ENCODE measurements at places on chromosomes 1 and 21.
A peak's percentile ranks its signal among the peaks of the same experiment; 100 is the strongest.

- DNase-seq = no peak
These were observed 55.3 kb upstream of the COL6A1 start for GRCh38 chr21:45926281-45926680.

DNA sequence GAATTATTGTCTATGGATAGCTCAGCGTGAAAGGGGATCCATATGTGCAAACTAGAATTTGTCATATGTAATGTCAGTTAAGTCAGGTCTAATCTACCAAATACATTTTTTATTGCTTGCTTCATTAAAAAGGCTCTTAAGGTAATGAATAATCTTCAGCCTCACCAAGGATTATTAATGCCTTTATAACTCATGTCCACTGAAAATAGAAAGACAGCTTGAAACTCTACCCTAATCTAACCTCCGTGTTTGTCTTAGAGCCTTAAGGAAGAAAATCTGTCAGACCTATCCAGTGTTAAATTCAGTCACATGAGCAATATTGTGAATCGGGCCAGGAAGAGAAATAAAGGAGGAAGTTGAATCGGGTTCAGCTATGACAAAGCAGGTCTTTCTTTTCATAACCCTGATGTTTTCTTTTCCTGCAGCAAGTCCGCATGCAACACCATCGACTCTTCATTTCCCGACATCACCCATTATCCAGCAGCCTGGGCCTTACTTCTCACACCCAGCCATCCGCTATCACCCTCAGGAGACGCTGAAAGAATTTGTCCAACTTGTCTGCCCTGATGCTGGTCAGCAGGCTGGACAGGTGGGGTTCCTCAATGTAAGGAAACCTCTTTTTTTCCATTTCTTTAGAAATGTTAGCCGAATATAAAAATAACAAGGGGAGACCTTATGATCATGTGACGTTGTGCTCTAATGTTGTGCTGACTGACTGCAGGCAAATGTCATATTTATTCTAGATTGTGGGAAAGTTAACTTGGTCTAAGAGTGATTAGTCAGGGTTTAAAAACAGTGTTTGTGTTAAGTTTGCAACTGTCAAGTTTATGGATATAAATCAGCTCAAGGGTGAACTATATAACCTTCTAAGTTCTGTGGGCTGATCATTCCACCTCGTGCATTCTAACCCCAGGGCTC, 321.0 kb downstream of the TM2D1 start:
- DNase-seq = peak; percentile 80

DNA sequence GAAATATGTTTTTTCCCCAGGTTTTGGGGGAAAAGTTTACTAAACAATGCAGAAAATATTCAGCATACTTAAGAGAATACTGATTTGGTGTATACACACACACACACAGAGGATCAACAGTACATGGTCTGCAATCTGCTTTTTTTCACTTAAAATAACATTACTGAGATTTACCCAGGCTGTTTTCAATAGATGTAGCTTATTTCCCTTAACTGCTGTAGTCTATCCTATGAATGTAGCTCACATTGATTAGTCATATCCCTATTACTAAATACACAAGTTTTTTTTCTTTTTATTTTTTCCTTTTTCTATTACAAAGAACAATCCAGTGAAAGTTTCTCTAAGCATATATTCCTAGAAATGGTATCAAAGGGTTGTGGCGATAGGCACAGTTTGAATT, 266.7 kb upstream of the GREM2 start:
- peak; percentile 56 for DNase-seq

DNA sequence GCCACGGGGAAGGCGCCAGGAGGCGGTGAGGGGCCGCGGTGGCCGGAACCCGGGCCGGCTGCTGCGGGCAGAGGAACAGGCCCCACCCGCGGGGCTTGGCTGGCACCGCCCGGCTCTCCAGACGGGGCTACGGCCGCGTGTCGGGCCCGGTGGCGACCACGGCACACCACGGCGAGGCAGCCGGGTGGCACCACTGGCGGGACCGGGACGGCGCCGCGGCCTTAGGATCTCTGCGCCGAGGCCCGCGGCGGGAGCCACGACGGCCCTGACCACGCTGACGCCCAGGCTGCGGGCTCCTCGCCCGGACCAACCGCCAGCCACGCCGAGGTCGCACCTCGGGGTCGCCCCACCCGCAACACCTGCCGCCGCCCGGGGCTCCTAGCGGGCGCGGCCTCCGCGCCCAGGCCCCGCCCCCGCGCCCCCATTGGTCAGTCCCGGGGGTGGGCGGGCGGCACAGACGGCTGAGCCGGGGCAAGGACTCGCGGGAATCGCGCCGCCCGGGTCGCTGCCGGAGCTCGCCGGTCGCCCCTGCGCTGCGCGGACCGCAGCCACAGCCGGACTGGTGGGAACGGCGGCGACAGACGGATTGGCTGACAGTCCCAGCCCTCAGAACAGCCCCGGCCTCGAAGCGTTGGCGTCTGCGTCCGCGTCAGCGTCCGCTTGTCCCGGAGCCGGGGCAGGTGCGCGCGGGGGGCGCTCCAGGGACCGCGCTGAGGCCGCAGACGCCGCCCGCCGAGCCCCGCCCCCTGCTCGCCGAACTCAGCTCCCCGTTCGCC, at the start of gene BMP8A:
TSS of gene BMP8A (plus strand) at position 491 of the 776 bp plus-strand sequence. CDS start 356 bp downstream, outside the sequence.
- peak; percentile 57 for DNase-seq

- DNase-seq = peak; percentile 99
These were observed 168.0 kb upstream of the NR5A2 start for GRCh38 chr1:199859491-199859933.

DNA sequence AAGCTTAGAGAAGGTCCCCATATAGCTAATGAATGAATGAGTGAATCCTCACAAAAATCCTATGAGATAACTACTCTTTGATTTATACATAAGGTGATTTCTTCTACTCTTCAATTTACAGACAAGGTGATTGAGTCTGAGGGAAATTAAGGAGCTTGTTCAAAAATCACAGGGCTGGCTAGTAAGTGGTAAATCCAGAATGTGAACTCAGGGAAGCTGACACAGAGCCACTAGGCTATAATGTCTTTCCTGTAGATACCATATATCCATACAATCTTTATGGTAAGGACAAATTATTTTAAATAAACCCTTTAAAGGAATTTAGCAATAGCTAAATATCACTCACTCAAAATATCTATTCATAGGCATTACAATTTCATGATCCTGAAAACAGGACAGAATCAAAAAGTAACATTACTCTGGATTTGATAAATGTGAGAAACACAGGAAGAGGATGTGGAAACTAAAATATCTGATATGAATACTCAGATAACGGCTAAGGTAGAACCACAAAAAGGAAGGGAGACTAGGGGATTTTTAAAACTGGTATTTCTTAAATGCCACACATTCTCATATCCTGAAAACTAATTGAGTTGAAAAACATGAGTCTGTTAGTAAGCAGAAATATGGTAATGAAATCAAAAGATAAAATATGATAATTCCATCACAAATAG, 108.2 kb downstream of the NBPF12 start:
- peak; percentile 8 for DNase-seq

DNA sequence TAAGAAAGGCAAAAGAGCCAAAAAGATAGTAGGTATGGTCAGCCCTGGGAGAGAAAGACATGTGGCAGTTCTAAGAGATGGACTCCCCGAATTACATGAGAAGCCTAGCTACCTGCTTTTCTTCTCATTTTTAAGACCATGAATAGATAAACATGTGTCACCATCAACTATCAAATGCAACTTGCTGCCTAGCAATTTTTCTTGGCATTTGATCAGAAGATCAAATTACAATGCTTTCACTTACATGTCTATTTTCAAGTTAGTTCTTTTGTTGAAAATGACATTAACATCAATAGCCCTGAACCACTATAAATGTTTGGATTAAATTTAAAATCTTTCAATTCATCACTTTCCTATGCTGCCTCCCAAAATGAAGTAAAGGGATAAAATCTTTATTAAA, 212.3 kb downstream of the HHIPL2 start:
- DNase-seq = no peak

- DNase-seq = peak; percentile 52
These were observed 100.2 kb downstream of the SPATA46 start for GRCh38 chr1:162276493-162276892.

DNA sequence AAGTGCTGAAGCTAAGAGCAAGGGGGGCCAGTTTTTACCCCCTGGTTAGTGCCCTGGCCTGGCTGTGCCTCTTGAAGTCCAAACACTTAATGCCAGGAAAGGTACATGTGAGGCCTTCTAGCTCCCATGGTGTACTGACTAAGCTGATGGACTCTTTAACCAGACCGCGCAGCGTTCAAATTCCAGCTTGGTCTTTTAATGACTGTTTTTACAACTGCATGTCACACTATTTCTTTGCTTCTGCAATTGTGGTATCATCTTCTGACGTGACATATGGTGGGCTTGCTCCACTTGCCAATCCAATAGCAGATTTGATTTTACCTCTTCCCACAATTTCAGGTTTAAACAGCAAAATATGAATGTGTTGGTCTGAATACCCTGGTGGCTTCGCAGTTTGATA, 197.3 kb downstream of the HUNK start:
- DNase-seq = no peak

- DNase-seq = no peak
These were observed 12.1 kb upstream of the SELENBP1 start for GRCh38 chr1:151384584-151384983.

DNA sequence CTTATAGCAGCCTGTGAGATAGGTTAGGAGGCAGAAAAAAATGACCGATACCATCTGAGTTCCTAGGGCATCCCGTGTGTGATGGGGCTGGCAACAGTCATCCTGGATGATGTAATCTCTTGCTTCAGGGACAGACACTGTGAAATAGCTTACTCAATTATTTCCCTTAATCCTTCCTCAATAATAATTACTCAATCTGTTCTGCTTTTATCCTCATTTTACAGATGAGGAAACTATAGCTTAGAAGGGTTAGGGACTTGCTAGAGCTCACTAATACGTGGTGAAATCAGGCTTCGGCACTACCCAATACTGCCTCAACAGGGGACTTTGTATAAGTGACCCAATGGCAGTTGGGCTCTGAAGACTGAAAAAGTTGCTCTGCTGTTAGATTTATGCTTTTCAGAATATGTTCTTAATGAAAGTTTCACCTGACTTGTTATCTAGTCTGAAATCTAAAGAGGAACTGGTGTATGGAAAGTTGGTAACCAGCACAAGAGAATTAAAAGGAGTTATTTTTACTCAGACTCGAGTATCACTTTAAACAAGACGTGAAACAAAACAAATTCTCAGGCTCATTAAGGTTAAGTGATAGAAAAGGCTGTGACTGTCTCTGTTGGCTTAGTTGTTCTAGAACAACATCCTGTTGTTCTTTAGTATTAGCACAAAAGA, 14.4 kb downstream of the CD55 start:
- peak; percentile 14 for DNase-seq

DNA sequence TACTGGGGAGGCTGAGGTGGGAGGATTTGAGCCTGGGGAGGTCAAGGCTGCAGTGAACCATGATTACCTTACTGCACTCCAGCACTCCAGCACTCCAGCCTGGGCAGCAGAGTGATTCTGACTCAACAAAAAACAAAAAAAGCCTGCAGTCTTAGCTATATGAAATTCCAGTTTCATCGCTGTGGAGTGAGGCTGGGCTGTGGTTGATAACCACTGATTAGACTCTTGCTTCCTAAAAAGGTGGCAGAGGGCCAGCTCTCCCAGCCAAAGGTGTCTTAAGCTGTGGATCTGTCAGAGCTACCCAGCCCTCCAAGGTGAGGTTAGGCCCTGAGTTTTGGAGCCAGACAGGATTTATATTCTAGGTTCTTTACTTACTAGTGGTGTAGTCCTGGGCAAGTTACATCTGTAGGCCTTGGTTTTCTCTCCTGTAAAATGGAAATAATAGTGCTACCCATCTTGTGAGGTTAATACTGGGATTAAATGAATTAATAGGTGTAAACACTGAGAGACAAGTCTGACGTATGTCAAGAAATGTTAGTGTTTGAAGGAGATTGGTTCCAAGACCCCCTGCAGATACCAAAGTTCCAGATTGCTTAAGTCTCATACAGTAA, 35.9 kb downstream of the TMCC2 start:
- no peak for DNase-seq

DNA sequence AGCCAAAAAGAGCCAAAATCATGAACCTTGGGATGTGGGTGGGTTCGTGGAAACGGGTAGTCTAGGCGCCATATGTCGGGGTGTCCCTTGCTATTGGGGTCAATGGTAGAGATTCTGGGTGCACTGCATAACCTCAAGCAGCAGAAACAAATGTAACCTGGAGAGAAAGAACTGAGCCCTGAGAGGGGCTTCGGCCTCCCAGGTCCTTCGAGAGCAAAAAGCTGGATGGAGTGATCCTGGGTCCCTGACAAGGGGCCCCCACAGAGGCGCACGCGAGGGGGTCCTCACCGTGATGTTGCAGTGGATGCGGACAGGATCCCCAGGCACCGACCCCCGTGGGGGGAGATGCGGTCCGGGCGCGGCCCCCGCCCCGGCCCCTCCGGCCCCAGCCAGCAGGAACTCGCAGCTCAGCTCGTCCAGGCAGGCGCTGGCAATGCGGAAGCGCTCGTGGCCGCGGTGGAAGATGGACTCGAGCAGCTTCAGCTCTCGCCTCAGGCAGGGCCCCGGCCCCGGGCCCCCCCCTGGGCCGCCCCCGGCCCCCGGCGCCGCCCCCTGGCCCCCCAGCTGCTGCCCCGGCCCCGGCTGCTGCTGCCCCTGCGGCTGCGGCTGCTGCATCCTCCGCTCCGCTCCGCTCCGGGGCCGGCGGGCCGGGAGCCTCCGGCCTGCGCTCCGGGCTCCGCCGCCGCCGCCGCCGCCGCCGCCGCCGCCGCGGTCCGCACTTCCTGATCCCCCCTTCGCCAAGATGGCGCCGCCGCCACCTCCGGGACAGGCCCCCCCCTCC, at the start of gene UBE2Q1:
TSS of gene UBE2Q1 (minus strand) at position 724 of the 781 bp plus-strand sequence. CDS start at position 615, 109 bp downstream.
- DNase-seq = peak; percentile 51

DNA sequence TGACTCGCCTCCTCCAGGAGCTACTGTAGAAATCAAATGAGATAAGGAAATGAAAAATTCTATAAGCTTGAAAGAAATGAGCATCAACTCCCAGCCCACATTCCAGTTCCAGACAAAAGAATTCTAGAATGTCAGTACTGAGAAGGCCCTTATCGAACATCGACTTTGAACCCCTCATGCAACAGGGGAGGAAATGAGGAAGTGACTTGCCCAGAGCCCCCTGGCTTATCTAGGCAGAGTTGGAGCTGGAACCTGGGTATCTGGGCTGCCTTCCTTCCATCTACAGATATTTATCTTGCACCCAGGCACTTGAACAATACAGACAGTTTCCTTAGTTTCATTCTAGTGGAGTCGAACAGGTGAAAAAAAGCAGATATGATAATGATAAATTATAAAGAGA, 22.3 kb downstream of the MECR start:
- DNase-seq = no peak

DNA sequence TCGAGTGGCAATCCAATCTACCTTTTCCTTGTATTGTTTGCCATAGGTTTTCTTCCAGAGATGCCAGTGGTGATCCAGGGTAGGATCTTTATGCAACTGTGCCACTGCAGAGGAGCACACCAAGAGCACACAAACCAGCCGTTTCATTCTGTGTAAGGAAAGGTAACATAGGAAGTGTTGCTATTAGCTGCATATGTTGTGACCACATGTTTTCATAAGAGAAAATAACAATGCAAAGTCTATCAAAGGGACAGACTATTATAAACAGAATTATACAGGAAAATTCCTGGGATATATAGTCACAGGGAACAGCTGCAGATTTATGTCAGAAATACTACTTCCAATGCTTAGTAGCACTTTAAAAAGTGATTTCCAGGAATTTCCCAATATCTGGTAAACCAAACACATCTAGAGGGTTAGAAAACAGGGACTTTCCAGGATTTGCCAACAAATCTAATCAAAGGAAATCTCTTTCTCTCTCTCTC, 919 bp downstream of the CTSS start:
- DNase-seq = peak; percentile 93

- DNase-seq = peak; percentile 59
These were observed 64.2 kb downstream of the ACOT7 start for GRCh38 chr1:6329396-6329795.

- no peak for DNase-seq
These were observed 171.1 kb upstream of the FGGY start for GRCh38 chr1:59125676-59126320.

- DNase-seq = no peak
These were observed 20.0 kb downstream of the CDC73 start for GRCh38 chr1:193141804-193142203.
